ENCODE measurements at places on chromosomes 5 and 9.
A peak's percentile ranks its signal among the peaks of the same experiment; 100 is the strongest.

- DNase-seq: no peak
Measured at GRCh38 chr9:136567651-136568287, 21.9 kb upstream of the NOTCH1 start.

GRCh38 chr5:59061377-59061776 lies 478.5 kb downstream of the RAB3C start:
- no peak for DNase-seq

GRCh38 chr9:78437806-78438205 lies 140.9 kb downstream of the PSAT1 start:
- DNase-seq: no peak

DNA sequence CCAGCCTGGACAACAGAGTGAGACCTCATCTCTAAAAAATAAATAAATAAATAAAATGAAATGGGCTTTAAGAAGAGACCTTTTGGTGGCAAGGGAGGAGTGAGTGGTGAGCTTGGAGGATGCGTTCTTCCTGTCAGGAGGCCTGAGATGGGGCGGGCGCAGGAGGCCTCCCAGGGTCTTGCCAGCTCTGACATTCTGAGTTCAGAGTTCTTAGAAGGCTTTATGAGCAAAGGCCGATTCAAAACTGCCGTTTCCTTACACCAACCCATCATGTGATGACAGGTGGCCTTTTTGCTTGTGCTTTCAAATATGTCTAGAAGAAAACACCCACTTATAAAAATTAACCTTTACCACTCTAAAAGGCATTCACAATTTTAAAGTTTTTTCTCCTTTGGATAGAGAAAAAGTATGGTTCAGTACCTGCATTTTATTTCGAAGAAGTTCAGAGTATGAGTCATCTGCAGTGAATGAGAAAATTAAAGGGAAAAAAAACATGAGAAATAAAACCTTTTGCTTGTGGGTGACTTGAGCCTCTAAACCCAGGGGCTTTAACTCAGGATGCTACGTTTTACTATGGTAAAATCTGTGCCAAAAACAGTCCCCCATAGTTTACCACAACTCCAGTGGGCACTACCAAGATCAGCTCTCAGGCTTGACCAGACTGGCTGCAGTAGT lies 157.4 kb upstream of the OTULINL start:
- no peak for DNase-seq

- no peak for DNase-seq
Measured at GRCh38 chr9:134061019-134061687, 6.7 kb downstream of the BRD3 start.

- no peak for DNase-seq
Measured at GRCh38 chr9:105333811-105334210, 89.4 kb downstream of the SLC44A1 start.

GRCh38 chr5:55885359-55885758 lies 34.2 kb downstream of the IL31RA start:
- DNase-seq: no peak

DNA sequence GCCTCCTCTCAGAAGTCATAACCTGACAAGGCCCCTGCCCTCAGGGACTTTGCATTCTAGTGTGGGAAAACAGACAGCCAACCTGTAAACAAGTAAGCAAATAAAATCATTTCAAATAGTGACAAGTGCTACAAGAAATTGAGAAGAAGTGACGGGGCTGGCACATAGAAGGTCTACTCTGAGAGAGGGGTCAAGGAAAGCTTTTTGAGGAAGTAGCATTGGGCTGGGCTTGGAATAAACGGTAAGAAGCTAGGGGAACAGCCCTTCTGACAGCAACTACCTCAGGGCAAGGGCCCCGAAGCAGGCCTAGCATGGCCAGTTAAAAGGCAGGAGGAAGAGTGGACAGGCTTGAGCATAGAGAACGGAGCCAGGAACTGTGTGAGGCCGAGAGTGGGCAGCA lies 4.8 kb upstream of the SLC2A8 start:
- DNase-seq: no peak

GRCh38 chr5:150129813-150130492 lies 25.7 kb downstream of the PDGFRB start:
- DNase-seq: peak; percentile 84

- DNase-seq: peak; percentile 47
Measured at GRCh38 chr9:14312719-14313377, 1.1 kb downstream of the NFIB start.

DNA sequence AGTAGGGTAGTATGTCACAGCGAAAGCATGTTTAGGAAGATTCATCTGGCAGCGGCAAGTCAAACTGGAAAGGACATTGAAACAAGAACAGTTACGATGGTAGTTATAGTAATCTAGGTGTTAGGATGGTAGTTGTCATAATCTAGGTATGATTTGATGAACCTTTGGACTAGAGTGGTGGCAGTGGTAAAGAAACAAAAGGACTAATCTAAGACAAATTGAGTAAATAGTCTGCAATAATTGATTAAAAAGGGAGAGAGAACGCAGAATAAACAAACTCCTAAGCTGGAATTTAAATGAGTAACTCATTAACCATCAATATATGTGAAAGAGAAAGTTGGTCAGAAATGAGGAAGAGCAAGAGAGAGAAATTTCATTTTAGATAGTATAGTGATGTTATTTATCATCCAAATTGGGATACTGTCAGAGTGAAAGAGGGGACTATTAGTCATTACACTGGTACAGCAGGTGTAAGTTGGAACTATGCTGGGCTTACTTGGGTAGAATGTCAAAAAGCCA lies 56.8 kb downstream of the MTREX start:
- DNase-seq: no peak

DNA sequence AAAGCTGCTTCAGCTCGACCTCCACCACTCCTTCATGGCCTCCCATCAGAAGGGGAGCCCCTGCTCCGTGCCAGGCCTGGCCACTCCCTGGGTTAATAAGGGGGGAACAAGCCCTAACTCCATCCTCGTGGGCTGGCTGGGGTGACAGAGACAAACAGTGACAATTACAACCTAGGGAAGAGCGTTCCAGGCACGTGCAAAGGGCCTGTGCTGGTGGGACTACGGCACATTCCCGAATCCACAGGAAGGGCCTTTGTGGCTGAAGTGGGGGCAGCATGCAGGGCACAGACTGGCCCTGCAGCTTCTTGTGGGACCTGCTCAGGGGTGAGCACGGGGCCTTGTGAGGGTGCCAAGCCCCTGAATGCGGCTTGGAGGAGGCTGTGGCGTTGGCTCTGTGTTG lies 157.4 kb downstream of the C9orf50 start:
- DNase-seq: no peak

DNA sequence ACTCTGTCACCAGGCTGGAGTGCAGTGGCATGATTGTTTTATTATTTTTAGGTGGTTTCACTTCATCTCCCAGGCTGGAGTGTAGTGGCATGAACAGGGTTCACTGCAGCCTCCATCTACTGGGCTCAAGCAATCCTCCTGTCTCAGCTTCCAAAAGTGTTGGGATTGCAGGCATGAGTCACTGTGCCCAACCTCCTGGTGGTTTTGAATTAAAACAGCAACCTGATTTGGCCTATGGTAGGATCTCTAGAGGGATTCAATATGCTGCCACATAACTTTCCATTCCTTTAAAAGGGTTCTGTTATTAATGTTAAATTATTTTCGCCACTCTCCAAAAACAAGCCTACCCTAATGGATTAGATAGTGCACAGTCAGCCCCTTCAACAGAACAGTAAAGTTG lies 9.9 kb upstream of the HSPA4 start:
- no peak for DNase-seq

All from colonic mucosa (tissue), 4 donors.